ENCODE measurements at places on chromosomes 5 and 9.
A peak's percentile ranks its signal among the peaks of the same experiment; 100 is the strongest.

DNA sequence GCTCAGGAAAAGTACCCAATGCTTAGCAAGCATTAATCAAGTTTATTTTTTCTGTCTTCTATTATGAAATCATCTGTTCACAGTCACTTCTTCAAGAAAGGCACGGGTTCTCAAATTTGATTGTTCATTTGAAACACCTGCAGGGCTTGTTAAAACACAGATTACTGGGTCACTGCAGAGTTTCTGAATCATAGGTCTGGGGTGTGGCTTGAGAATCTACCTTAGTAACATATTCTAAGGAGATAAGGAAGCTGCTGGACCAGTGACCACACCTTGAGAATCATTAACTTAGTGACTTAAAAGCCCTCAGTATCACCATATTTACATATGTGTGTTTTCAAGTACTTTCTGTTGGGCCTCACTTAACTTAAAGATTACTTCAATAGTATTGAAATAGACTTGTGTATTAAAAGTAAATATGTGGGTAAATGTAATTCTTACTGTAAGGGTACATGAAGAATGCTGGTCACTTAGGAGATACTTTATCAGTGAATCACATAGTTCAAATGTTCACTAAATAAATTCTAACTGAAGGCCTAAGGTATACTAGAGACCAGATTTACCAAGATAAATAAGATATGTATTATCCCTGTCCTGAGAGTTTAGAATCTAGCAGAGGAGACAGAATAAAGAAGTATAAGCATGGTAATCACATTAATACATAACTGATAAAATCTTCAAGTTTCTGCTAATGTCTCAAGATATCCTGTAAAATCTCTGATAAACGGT is 1342.1 kb upstream of the C9orf72 start:
- DNase-seq, result no peak

DNA sequence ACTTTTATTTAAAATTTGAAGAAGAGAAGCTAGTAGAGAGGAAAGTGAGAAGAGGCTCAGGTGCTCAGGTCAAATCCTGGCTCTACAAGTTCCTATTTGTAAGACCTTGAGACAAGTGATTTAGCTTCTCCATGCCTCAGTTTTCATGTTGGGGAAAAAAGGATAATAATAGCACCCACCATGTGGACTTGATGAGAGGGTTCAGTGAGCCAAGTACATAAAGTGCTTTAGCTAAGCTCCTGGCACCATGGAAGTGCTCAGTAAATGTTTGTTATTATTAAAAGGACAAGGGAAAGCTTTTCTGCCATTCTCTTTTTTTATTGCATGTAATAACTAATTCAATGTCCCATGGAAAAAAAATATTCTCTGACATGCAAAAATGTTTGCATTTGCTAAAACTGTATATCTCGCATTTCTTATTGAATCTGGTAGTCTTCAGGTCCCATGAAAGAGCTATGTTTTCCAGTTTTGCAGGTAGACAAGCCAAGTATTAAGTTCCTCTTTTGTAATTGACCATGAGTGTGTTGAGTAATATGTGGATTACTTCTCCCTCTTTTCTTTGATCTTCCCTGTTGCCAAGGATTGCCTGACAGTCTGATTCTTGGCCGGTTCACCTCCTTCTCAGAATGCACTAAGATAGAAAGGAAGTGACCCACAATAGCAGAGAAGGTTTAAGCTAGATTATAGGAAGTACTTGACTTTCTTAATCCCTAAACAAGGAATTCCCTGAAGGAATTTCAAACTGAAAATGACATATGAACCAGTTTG is 45.6 kb upstream of the TRIM32 start:
- no peak for DNase-seq

DNA sequence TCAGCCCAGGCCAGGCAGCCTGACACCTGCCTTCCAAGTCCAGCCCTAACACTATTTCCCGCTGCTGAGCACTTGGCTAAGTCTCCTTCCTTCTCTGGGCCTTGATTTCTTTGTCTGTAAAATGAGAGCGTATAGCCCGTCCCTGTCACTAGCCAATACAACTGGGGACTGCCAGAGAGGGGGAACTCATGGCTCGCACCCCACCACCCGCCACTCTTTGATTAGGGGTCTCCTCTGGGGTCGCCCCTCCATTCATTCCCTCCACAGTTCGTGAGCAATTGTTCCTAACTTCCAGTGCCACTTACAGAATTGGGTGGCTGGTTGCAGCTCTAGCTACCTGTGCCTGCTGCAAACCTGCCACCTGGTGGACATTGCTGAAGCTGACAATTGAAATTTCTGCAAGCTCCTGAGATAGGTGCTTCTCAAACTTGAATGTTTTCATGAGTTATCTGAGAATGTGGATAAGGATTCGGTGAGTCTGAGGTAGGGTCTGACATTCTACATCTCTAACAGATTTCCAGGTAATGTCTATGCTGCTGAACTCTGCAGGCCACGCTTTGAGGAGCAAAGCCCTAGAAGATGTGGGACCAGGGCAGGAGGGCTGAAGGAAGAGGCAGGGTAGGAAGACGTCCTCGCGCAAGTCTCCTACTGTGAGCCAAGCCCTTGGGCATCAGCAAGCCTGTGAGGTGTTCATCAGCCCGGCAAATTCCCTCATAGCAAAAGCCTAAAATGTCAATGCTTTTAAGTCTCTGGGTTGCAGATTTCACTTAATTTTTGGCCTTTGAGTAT is 13.3 kb upstream of the RECK start:
- DNase-seq, result peak; percentile 72

DNA sequence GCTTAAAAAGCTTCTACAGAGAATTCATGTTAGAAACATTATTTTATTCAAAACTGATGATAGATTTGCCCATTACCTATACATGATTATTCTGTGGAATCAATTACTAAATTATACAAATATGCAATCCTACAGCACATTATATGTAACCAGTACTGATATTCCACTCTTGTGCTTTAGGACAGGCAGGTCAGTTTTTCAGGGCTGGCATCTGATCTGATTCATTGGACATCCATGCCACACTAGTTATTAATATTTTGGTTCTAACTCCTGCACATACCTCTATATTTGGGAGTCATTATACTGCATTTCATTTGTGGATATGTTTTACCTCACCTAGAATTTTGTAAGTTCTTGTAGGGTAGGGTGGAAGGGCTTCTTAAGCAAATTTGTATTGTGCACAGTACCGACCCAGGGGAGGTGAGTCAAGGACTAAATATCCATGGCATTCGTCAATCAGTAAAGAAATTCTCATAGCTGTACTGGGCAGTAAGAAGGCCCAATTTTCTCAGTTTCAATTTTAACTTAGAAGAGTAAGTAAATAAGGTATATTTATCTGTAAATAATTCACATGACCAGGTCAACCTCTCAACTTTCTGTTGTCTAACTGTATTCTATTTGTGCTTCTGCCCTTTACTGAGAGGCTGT is 33.5 kb downstream of the ELOVL7 start:
- no peak for DNase-seq

DNA sequence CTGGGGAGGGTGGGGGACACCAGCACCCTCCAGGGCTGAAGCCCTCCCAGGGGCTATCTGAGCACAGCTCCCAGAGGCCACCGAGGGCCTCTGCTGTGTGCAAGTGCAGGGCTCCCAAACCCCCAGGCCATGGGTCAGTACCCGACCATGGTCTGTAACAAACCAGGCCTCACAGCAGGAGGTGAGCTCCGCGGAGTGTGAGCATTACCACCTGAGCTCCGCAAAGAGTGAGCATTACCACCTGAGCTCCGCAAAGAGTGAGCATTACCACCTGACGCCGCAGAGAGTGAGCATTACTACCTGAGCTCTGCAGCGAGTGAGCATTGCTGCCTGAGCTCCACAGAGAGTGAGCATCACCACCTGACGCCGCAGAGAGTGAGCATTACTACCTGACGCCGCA is 152.9 kb upstream of the IRX2 start:
- no peak for DNase-seq

DNA sequence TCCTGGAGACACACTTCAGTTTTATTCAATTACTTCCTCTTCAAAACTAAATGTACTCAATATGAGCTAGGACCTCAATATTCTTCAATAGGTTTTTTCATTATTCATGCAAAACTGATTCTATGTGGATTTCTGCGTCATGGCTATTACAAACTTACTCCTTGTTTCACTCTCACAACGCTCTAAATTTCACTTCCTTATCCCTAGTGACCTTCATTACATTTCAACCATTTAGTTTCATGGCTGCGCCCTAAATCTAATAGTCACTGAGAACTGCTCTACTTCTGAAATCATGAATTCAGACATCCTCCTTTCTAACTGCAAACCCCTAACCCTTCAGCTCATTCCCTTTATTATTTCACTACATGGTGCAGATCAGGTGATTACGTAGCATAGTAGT is 93.9 kb downstream of the SLC25A46 start:
- no peak for DNase-seq

- DNase-seq, result no peak
These were observed 103.6 kb downstream of the TSSK1B start for GRCh38 chr5:113331209-113331551.
